Tongue (tissue), 3 donors: ENCODE measurements at places on chromosomes 7 and 10. TPM values are rescaled to one million over a fixed set of nuclear protein-coding genes. Genes with fewer than 3 reads are reported as not detected.

- DNase-seq = no peak
These were observed 186.8 kb upstream of the YAE1 start for GRCh38 chr7:39379416-39379815.

DNA sequence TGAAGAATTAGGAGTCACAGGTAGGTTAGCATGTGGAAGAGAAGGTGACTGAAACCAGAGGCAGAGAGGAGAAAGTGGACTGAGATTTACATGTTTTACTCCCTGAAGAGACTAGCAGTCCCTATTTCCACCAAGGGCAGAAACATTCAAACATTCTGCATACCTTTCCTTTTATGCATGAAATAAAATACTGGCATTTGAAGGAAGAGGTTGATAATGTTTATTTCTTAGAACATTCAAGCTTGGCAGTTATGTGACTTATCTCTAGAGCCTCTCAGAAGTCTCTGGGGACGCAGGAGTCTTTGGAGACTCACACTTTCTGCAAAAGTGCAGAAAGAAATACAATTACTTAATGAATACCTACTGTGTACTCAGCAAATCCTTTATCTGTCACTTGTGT, 507.1 kb upstream of the C7orf33 start:
- DNase-seq = no peak

- no peak for DNase-seq
These were observed 94.4 kb upstream of the SKAP2 start for GRCh38 chr7:26958834-26959233.

DNA sequence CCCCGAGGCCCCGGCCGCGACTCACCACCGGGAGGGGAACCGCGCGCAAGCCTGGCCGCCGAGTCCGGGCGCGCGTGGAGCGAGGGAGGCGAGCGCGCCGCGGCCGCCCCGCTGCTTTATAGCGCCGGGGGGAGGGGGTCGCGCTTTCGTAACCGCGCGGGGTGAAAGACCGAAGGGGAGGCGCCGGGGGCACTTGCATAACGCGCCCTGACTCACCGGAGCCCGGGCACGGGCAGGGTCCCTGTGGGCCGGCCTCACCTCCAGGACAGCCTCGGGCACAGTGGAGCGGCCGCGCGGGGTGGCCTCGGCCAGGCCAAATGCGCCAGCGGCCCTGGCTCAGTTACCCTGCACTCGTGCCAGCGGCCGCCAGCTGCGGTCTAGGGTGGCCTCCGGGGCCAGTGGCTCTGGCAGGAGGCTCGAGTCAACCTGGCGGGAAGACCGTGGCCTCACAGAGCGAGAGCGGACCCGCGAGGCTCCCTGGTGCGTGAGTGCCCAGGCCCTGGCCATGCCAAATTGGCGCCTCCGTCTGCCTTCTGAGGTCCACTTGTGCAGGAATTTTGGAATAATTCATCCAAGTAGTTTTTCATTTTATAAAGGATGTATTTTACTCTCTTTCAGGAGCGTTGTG, at the start of gene RBP4:
RBP4 (minus strand) TSS at position 90 of the 628 bp plus-strand sequence. CDS start 207 bp downstream, outside the sequence.
- peak; percentile 11 for DNase-seq

GRCh38 chr10:9625304-9625703, 1392.4 kb upstream of the CELF2 start:
- DNase-seq = no peak

GRCh38 chr10:112299456-112299855, 16.3 kb downstream of the TECTB start:
- no peak for DNase-seq

- no peak for DNase-seq
These were observed 10.4 kb upstream of the GPR26 start for GRCh38 chr10:123655751-123656150.

DNA sequence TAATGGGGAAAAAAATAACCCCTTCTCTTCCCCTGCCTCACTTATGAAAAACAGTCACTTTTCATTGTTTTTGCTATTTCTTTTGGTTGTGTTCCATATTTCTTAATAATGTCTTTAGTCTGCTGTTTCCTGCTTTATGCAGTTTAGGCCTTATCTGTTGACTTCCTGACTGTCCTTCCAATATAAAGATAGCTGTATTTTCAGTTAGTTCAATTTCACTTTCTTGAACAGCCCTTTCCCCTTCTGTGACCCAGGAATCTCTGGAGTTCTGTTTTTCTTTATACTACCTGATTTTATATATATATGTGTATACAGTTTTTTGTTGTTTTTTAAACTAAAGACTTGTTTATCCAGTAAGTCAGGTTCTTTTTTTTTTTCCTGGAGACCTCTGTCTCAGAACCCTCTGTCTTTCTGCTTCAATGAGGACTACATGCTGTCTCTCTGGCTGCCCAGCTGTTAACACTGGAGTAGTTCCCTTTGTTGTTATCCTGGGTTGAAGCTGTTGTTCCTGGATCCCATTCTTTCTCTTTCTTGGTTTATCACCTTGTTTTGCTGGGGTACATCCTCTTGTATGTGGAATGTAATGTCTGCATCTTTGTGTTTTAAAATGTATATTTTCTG, 87.2 kb downstream of the GSDME start:
- no peak for DNase-seq

- DNase-seq = no peak
These were observed 59.3 kb downstream of the NUDCD3 start for GRCh38 chr7:44431091-44431608.

GRCh38 chr7:151833691-151834090, 43.2 kb downstream of the PRKAG2 start:
- DNase-seq = no peak

DNA sequence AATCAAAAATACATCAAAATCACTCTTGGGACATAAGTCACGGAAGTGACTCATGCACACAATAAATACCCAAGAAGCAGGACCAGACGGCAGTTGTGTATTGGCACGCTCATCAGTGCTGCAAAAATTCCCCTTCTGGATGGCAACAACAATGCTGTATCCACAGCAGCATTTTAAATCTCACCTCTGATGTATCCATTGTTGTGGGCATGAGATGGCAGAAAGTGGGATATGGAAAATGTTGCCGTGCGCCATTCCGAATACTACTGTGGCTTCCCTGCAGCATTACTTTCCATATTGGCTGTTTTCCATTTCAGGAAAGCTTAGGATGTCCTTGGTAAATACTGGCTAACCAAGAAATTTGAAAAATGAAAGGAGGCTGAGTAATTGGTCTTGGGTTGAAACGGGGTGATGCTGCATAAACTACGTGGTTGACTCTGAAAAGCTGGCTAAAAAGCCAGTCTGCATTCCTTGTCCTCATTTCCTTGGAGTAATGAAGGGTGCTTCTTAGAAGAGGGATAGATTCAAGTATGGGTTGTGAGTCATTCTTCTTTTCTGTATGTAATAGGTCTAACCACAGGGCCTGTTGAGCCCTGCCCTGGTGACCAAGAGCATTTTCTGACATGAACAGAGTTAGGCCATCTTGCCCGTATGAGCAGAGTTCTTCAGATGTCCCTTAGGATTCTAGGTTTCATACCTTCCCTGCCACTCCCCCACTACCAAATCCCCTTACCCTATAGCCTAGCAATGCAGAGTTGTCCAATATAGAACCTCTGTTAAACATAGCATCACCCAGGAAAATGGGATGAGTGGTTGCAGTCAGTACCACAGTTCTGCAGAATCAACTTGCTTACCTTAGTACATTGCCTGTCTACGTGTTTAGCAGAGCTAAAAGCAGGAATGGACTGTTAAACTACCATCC, 36.3 kb upstream of the TOMM7 start:
- no peak for DNase-seq

- DNase-seq = no peak
These were observed 57.0 kb downstream of the CDC123 start for GRCh38 chr10:12252882-12253546.

DNA sequence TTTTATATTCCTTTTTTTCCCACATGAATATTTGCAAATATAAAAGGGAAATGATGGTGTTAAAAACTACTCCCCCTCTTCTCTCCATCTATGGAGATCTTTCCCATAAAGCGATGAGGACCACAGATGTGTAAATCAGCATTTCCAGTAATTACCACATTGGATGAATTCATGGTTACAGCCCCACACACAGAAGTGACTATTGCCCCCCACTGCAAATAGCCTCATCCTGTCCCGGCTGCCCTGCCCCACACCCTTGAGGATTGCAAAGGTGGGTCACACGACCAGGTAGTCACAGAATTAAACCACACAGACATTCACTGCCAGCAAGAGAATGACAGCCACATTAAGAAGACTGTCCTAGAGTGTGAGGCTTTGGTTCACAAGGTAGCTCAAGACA, 145.1 kb downstream of the DOCK4 start:
- DNase-seq = no peak

GRCh38 chr10:46525177-46525823, 31.2 kb downstream of the GPRIN2 start:
- no peak for DNase-seq

- no peak for DNase-seq
These were observed 100.3 kb downstream of the ARL5B start for GRCh38 chr10:18759575-18759974.

GRCh38 chr7:12391922-12392615, 11.6 kb downstream of the VWDE start:
- DNase-seq = no peak

DNA sequence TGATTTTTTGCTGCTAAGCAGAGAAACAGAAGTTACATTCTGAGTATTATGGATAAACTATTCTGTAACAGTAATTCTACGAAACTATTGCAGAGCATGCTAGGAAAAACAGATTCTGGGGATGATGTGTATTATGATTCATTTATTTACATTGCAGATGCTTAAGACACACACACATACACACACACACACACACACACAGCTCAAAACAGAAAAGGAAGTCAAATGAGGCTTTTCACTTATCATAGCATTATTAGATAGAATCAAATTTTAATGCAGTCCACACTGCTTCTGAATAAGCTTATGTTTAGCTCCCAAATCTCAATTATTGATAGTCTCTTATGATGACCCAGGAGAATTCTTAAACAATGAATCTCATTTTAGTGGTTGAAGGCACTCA, 307.2 kb downstream of the HGF start:
- DNase-seq = no peak

DNA sequence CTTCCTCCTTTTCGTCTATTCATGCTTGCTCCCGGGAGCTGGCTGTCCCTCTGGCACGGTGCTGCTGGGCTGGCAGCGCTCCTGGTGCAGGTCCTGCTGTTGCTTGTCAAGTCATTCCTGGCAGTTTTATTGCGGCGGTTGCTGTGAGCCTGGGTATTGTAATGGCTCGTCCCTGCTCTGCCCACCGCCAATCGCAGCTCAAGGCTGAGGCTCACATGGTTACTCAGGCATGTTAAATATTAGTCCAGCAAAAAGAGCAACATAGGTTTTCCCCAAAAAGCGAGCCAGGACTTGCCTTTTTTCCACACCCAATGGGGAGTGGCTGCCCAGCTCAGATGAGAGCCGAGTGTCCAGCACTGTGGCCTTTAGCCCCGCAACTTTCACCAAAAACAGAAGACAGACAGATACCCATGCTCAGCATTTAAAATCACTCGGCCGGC, 492.9 kb upstream of the FOXK1 start:
- DNase-seq = peak; percentile 88

GRCh38 chr7:45070254-45070642, 18.5 kb downstream of the NACAD start:
- no peak for DNase-seq

- DNase-seq = peak; percentile 82
These were observed 14.8 kb downstream of the ADAM8 start for GRCh38 chr10:133261726-133262325.

DNA sequence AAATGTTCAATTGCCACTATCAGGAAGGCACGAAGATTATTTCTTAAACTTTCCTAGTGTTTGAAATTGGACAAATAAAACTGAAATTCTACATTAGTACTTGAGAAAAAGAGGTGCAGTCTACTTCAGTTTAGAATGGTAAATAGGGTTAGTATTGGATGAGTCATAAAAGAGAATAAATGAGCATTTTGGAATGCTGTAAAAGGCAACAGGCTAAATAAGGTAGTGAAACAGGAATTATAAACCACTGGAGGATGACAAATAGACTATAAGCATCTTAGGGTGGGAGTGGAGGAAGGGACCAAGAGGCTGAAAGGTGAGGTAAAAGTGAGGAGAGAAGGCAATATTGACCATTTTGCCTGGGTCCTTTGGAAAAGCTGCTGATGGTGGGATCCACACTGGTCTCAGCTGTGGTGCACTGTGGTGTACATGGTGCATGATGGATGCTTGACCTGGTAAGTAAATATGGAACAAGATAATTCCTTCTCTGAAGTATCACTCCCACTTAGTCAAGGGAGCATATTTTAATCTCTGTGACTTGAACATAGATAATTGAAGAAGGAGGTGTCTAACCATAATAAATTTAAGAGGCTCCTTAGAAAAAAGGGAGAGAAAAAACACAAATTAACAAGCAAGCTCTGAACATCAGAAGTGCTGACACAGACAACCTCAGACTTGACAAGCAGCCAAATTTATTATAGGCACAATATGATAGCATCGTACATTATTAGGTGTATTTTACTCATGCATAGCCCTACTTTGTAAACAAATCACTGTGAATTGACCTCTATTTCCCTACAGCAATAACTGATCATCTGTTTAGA, 76.4 kb upstream of the SCIN start:
- no peak for DNase-seq

DNA sequence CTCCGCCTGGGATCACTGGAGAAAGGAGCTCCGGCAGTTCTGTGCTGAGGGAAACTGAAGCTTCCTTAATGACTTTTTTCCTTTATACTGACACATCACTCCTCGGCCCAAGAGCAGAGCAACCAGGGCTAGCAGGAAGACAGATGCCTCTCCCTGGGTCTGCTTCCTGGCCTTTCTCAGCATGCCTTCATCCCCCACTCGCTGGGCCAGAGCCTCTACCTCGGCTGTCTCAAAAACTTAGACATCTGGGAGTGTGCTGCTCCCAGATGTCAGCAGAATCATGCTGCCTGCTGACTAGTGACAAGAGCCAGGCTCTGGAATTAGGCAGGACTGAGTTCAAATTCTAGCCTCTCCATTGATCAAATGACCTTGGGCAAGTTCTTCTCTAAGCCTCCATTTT, 24.4 kb upstream of the LRRC4 start:
- no peak for DNase-seq

- no peak for DNase-seq
These were observed 109.5 kb downstream of the ADCY1 start for GRCh38 chr7:45683556-45684148.

DNA sequence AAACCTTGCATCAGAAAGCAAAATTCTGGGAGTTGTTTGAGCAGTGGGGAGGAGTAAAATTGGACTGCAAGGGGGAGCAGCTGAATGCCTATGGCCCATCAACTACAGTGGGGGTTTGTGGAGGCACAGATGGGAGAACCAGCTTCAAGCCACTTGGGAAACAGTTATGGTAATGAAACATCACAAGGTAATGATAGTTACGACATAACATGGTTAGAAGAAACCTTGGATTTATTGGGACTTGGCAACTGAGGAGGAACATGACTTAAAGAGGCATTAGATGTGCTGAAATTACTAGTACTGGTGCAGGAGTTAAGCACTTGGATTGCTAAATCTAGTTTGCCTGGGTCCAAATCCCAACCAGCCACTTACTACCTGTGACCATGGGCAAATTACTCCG, 868.4 kb downstream of the KCNMA1 start:
- DNase-seq = no peak

- no peak for DNase-seq
These were observed 49.6 kb upstream of the GPR158 start for GRCh38 chr10:25125201-25125611.

The PTF1A gene
- total RNA-seq = not detected

The PRF1 gene
- total RNA-seq = 0.62 TPM

The KCNH2 gene
- 16.5 TPM for total RNA-seq

The UPK3BL2 gene
- total RNA-seq = 20.6 TPM

The CAMK2B gene
- 26.7 TPM for total RNA-seq

The FGFBP3 gene
- 0.72 TPM for total RNA-seq

The DNAJC9 gene
- 22.0 TPM for total RNA-seq

The CPVL gene
- 11.7 TPM for total RNA-seq

The OR9A2 gene
- 0.41 TPM for total RNA-seq

The GIMAP1 gene
- 3.2 TPM for total RNA-seq

The CRHR2 gene
- total RNA-seq = 0.51 TPM

The SRRM3 gene
- total RNA-seq = 0.62 TPM

The ACTL6B gene
- total RNA-seq = not detected

The C7orf57 gene
- total RNA-seq = not detected
